ENCODE measurements at places on chromosomes 16 and 17.

DNA sequence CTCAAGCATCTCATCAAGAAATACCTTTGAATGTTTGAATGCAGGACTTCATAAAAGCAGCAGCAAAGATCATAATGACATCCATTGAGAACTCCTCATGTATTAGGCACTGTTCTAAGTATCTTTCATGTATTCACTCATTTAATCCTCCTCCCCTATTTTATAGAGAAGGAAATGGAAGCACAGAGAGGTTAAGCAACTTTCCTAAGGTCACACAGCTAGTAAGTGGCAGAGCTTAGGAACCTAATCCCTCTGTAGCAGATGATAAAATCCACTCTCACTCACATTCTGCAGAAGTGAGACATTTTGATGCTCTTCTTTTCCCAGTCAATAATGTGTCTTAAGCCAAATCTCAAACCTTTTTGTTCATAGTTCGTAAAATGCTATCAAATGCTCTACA is 350.8 kb upstream of the C16orf82 start:
- DNase-seq, result no peak

- no peak for DNase-seq
These were observed 17.5 kb downstream of the WWOX start for GRCh38 chr16:78116946-78117345.

DNA sequence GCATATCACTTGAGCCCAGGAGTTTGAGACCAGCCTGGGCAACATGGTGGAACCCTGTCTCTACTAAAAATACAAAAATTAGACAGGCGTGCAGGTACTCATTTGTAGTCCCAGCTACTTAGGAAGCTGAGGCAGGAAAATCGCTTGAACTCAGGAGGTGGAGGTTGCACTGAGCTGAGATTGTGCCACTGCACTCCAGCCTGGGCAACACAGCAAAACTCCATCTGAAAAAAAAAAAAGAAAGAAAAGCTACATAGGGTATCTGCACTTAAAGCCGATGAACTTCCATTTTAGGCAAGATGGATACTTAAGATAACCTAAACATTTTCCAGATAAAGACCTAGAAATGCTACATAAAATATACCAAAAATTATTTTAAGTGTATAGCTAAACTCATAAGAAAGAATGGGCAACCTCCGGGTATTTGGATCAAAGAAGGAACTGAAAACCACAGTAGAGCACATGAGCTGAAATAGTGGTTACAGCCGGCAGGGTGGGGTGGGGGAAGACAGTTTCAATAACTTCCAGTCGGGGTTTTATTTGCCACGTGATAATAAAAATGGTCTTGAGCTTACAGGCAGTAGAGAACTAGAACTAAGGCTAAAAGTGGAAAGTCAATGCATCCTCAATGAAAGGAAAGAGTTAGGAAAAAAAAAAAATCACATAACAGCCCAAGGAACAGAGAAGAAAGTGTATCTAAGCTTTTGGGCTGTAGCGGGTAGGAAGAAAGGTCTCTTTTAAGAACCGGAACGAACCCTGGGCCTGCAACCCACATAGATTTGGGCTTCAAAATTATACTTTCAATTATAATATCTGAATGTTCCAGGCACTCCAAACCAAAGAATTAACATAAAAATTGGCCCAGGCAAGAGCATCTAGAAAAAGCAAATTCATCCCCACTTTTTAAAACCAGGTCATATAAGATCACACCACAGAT is 53.1 kb downstream of the CFDP1 start:
- no peak for DNase-seq

- no peak for DNase-seq
These were observed 20.2 kb downstream of the DNASE1 start for GRCh38 chr16:3674513-3675295.

GRCh38 chr16:51180719-51181502 is 29.8 kb upstream of the SALL1 start:
- no peak for DNase-seq

GRCh38 chr17:82320140-82320840 is 2.9 kb upstream of the CD7 start:
- no peak for DNase-seq

GRCh38 chr17:33039874-33040273 is 48.2 kb downstream of the SPACA3 start:
- no peak for DNase-seq

- no peak for DNase-seq
These were observed 9.9 kb downstream of the CYGB start for GRCh38 chr17:76527430-76528111.

DNA sequence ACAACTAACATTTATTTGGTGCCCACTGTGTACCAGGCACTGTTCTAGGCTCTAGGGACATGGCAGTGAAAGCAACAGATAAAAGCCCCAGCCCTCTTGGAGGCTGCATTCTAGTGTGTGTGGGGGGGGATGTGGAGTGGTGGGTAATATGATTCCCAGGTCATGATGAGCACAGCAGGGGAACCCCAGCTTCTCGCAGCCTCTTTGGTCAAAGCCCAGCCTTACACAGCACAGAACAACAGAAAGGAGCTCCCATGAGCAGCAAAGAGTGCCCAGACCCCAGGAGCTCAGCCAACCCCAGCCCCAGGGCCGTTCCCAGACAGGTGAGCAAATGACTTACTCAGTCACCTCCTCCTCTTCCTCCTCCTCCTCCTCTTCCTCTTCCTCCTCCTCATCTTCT is 21.9 kb downstream of the CNGB1 start:
- DNase-seq, result no peak

DNA sequence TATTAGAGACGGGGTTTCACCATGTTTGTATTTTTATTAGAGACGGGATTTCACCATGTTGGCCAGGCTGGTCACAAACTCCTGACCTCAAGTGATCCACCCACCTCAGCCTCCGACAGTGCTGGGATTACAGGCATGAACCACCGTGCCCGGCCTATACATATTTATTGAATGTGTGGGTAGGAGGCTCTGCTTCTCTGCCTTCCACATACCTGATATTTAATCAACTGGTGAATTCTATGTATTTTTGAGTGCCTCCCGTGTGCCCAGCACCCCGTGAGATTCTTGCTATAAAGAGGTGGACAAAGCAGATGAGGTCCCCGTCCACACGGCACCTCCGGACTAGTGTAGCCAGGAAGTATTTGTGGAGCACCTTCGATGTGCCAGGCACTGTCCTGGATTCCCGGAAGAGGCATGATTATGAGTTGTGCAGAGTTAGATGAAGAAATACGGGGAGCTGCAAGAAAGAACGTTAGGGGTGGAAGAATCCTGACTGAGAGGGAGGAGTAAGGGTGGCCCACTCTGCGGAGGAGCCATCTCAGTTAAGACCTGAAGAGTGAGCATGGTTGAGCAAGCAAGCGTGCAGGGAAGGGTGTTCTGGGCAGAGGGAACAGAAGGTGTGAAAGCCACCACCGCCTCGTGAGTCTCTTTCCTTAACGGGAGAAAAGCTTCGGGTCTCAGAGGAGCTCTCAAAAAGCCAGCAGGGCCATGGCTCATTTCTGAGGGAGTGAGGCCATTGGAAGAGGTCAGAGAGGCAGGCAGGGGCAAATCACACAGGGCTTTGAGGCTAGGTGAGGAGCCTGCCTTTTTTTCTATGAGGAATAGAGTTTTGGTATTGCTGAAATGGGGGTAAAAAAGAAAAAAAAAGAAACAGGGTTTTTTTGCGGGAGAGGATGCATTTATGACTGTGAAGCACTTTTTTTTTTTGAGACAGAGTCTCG is 21.2 kb downstream of the CRISPLD2 start:
- DNase-seq, result no peak

DNA sequence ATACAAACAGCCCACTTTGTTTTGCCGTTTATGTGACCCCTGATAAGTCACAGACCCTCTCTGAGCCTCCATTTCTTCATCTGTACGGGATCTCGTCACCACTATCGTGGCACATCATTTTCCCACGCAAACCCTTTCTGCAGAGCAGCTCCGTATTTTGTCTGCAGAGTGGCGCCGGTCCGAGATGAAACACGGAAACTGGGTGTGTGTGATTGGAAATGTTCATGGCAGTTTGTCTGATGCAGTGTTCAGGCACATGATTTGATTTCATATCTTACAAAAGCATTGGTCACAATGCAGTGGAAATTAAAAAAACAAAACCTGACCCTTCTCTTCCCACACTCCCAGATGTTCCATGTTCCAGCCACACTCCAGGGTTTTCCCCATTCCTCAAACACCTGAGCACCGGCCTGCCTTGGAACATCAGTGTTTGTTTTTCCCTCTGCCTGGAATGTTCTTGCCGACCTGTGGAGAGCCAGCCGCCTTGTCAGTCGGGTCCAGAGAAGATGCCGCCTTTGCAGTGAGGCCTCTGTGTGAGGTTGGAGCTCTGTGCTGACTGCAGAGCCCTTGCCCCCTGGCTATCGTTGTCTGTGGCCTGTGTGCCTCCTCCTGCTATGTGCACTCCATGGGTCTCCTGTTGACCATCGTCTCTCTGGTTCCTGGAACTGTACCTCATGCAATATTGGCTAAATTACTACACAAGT is 39.2 kb downstream of the NT5M start:
- no peak for DNase-seq

DNA sequence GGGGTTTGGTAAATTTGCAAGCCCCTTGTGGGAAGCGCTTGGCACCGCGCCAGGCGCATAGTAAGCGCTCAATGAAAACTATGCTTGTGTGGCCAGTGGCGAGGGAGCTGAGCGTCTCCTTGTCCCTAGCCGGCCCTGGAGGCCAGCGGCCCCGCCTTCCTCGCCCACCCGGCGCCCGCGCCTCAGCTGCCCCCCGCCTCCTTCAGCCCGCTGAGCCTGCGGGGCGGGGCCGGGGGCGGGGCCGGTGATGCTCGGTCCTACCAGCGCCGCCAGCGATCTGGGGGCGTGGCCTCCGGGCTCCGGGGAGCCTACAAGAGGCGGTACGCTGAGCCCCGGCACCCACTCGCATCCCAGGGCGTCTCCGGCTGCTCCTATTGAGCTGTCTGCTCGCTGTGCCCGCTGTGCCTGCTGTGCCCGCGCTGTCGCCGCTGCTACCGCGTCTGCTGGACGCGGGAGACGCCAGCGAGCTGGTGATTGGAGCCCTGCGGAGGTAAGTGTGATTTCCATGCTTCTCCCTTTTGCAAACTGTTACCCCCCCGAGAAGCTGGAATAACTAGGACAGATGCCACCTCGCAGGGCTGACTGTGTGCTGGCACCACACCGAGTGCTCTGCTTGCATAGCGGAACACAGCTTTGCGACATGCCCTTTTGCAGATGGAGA is at the start of gene CRISPLD2:
Gene CRISPLD2 (plus strand): TSS at position 342 of the 661 bp plus-strand sequence. CDS start 18,511 bp downstream, outside the sequence.
- peak; percentile 84 for DNase-seq

DNA sequence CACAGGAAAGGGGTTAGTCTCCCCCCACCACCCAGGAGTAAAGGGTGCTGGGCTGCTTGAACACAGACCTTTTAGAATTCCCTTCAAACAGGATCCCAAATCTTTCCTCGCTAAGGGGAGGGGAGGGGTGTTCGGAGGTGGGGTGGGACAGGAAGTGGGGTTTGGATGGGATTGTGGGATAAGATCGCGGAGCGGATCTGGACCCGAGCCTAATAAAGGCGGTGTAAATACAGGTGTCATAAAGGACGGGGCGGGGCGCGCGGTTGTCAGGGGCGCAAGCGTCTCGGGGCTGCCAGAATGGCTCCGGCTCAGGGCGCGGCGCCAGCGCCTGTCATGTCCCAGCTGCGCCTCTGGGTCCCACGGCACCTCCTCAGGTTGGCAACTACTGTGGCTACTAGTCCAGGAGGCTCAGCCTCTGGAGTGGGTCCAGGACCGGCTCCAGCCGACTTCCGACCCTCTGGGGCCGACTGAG is 59.8 kb upstream of the FBXO47 start:
- no peak for DNase-seq

GRCh38 chr16:19549673-19550072 is 5.8 kb upstream of the VPS35L start:
- DNase-seq, result no peak

GRCh38 chr16:67254801-67255552 is 6.2 kb downstream of the SLC9A5 start:
- no peak for DNase-seq

DNA sequence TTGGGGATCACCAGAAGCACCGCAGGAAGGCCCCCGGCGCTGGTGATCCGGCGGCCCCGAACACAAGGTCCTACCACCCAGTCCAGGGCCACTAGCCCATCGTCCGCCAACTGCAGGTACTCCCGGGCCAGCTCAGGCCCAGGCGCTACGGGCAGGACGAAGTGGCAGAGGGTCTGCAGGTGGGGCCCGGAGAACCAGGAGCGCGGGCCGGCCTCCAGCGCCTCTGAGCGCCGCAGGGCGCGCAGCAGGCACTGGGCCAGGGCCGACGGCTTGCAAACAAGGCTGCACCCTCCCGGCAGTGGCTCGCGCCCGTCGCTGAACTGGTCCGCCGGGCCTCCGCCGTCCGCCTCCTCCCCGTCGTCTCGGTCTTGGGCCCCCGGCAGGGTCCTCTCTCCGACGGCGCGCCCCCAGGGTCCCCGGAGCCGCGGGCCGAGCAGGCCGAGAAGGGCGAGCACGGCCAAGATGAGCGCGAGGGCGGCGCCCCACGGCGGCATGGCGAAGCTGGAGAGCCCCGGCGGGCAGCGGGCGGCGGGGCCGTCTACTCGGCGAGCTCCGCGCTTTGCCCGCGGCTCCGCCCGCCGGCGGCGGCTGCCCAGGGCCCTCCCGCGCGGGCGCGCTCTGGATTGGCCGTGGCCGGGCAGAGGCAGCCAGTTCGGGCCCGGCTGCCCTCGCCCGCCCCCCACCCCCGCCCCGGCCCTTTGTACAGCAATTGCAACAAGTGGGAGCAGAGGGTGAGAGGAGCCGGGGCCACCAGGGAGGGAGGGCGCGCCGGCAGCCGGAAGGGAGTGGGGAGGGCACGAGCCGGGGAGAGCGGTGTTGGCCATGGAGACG is at the start of gene ABHD15:
Gene ABHD15 (minus strand): TSS at position 565 of the 831 bp plus-strand sequence. CDS start 71 bp downstream, at position 494.
- DNase-seq, result no peak

DNA sequence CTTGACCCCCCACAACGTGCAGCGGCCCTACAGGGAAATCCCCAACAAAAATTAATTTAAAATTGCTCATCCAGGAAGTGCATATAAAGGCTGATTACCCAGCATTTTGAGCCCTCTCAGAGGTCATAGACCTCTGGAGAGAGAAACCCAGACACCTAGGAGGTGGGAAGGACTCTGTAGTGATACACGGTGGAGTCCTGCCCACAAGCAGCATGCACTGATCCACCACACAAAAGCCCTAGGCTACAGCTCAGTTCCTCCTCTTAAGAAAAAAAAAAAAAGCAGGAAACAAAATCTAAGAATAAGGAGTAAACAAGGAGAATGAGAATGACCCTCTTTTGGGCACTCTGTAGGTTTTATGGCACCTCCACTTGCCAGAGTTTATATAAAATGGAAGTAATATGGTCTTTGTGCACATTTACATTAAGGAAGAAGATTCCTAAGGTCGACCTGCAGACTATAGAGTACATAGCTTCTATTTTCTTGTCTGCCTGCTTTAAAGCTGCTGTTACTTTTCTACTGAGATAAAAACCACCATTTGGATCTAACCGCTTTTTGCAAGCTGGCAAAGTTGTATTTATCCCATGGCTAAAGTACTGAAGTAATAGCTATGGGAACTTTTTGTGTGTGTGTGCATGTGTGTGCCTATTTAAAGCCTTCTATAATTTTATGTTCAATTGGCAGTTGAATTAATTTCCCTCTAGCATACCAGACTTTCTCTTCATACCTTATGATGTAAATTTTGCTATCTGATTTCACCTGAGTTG is 46.9 kb downstream of the ACSM1 start:
- no peak for DNase-seq

Data from stimulated activated CD4-positive, alpha-beta T cell treated with anti-CD3 and anti-CD28 coated beads, Interleukin-1b, Interleukin-23, amount 100 ng/mL, for 1 hour (primary cell).